ENCODE measurements at places on chromosomes 7 and 10.

DNA sequence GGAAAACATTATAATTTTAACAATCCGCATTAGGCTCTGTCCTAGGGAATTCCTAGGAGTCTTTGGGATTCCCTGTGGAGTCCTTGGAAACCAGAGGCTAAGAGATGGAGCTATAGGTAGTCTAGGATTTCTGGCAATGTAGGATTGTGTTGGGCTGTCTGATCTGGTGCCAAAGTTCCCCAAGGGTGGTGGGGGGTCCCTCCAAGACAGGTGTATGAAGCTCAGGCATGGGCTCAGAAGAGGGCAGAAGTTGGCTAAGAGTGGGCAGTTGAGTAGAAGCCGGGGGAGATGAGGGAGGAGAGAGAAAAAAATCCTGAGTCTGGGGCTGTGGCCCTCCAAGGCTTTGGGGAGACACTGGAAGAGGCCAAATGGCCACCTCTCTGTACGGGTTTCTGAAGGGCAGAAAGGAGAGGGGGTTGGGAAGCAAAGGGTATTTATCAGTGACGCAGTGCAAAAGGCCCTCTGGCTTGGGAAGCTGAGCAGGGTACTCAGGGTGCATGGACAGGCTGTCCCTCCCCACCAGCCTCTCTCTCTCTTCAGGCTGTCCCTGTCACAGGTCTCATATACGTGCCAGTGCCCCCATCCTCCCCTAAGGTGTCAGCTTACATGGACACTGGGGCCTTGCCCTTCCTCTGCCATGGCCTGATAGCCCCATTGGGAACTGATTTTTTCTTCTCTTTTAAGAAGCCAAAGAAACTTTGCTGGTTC, 929 bp downstream of the HOXA6 start:
- no peak for DNase-seq

DNA sequence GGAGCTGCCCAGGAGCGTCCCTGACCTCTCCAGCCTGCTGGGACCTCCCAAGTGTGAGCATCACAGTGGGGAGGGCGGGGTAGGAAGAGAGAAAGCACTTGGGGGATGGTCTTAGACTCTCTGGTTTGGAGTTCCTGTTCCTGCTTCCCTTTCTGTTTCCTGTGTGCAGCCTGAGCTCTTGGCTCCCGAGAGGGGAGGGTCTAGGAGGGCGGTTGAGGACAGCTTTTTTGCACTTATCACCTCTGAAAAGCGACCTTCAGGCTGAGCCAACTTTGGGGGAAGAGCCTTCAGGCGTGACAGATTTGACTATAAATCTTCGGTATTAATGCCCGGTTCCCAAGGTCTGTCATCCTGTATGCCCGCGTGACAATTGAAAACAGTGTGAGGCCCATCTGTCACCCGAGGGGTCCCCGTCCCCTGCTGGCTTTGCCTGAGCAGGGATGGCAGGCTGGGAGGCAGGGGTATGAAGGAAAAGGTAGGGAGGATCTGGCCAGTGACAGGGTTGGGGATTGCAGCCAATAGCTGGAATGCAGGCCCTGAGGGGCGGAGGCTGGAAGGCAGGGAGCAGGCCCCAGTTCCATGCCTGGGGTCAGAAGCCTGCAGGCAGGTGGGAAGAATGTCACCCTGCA, 78.6 kb downstream of the CDH23 start:
- DNase-seq = no peak

- DNase-seq = no peak
These were observed 166.4 kb downstream of the PPP1R17 start for GRCh38 chr7:31853380-31853779.

DNA sequence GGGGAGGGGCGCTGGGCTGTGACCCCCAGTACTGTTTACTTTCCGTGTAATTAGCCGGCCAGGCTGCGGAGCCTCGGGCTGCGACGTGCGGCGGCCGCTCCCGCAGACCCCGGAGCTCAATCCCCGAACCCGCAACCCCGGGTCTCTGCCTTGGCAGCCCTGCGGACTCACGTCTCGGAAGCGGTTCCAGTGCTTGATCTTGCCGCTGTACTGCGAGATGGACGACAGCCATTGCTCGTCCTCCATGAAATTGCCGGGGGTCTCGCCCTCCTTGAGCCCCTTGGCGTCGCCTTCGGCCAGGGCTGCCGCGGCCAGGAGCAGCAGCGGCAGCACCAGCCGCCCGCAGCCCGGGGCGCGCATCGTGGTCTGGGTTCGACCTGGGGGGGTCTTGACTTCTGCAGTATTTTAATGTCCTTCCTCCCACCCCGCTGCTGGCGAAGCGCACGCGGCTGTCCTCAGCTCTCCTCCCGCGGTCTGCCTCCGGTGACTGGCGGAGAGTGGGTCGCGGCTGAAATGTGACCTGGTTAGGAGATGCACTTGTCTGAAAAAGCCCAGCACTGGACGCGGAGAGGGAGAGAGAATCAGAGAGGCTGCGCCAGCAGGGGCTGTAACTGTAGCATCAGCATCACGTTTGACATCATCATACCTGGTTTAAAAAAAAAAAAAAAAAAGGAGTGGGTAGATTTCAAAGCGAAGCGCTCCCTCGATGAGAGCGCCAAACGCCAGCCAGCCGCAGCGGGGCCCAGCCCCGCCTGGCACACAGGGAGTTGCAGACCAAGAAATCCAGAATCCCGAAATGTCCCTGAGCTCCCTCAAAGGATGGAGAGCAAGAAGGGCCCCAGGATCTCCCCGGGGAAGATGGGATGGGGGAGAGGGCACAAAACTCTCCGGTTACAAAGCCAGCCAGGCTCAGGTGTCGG, at the start of gene SPOCK2:
SPOCK2 (minus strand) TSS at position 583 of the 920 bp plus-strand sequence; CDS start at position 360, 223 bp downstream.
- peak; percentile 48 for DNase-seq
